ENCODE measurements at places on chromosomes 4 and X.

DNA sequence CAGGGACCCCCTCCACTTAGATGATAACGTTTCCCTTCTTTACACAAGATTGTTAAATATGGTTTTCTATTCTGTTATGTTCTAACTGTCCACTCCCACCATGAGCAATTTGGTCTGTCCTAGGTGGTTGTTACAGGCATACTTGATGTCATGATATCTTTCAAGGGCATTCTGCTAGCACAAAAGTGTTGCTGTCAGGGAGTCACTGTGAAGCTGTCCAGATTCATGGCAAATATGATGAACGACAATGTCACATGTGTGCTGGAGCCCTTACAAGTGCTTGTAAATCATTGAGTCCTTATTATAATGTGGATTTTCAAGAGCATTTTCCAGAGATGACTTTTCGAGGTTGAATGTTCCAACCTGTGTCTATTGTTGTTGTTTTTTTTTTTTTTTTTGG lies 1250.7 kb upstream of the PRKX start:
- DNase-seq = no peak

DNA sequence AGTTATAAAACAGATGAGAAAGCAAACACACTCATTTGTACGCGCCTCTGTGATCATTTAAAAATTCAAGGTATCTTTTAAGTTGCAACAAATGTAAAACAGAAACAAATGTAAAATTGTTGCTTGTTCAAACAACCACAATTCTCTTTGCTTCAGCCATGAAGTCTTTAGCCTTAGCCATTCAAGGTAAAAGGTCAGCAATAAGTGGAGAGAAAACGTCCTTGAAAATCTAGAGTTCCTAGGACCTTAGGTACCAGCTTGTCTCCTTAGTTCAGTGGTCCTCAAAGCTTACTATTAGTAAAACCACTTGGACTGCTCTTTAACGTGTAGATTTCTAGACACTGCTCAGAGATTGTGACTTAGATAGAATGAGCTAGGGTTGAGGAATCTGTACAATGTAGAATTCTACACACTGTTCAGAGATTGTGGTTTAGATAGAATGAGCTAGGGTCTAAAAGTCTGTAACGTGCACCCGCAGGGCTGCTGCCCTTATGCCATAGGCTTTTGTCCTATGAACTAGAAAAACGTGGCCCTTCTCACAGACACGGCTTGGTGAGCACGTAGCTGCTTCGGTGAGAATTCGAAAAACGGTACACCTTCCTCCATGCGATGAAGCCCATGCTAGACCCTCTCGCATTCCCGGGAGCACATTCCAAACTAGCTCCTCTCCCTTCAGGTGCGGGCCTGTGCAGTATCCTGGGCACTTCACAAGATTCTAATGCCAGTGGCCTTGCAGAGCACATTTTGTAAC lies 1.7 kb downstream of the PLAC8 start:
- no peak for DNase-seq

- DNase-seq = no peak
These were observed 21.8 kb downstream of the RAI2 start for GRCh38 chrX:17839269-17839668.

- no peak for DNase-seq
These were observed 72.8 kb downstream of the SMIM20 start for GRCh38 chr4:25986807-25987206.

DNA sequence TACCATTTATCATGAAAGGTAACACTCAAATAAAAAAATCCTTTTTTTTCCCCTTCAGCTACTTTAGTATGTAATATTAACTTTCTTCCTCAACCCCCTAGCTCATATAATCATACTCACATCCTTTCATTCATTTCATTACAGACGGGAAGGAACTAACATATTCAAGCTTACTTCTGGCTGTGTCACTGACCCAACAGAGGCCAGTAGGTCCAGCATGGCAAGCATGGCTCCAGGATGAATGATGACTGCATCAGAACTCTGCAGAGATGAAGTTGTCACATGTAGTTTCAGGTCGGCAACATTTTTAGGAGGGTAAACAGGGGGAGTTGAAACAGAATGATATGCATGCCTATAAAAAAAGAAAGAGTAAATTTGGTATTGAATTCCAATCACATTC lies 163.4 kb downstream of the WDFY3 start:
- no peak for DNase-seq

GRCh38 chr4:3304831-3305609 lies 12.2 kb downstream of the RGS12 start:
- no peak for DNase-seq

DNA sequence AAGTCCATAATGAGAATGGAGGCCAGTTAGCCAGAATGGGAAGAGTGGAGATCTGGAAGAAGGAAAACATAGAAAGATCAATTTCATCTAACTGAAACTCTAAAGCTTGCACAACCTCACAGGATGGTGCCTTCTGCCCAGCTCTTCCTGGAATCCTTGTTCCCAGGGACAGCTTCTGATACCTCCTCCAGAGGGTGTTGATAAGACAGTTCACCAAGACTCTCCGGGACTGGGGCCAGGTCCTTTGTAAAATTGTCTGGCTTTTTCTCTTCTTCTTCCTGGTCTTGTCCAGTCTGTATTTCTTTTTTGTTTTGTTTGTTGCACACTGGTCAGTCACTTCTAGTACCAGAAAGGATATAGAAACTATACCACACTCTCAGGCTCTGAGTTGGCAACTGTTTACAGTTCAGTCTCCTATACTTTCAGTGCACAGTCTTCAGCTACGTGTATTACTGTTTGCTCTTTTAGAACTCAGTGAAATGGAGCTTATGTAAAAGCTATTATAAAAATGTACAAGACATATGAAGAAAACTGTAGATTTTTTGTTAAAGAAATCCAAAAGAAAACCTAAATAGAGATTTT lies 142.8 kb upstream of the RPL34 start:
- DNase-seq = no peak

GRCh38 chr4:98283219-98284189 lies 22.3 kb downstream of the RAP1GDS1 start:
- DNase-seq = no peak

- DNase-seq = no peak
These were observed 56.8 kb downstream of the TSPAN7 start for GRCh38 chrX:38618180-38618579.

GRCh38 chr4:121199742-121200561 lies 35.8 kb upstream of the TNIP3 start:
- no peak for DNase-seq

DNA sequence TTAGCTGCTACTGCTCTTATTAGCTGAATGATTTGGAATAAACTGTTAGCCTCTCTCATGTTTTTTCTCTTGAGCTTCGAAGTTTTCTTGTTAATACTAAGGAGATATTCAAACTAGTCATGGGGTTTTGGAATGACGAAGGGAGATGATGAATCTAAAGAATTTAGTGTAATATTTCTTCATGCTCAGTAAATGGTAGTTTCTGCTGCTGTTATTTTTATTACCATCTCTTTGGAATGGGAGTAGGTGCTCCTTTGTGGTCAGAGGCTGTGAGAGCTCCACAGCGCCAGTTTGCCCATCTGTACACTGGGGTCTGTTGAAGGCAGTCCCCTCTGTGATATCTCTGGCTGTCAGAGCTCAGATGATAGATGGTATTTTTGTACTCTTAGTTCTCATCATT lies 33.7 kb downstream of the HTT start:
- no peak for DNase-seq

DNA sequence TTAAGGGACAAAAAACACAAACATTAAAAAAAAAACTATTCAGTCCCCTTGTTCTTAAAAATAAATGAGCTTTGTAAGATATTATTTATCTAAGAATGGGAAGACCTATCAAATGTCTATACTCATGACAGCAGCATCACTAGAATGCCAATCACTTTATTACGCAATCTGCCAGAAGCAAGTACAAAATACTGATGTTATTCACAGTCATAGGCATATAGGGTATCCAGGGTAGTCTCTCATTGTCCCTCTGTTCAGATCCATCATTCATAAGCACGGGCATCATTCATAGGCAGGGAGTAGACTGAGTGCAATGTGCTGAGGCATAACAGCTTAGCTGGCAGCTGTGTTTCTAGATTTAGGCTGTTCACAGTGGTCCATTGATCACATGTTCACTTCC lies 109.1 kb downstream of the EPHA5 start:
- DNase-seq = no peak

DNA sequence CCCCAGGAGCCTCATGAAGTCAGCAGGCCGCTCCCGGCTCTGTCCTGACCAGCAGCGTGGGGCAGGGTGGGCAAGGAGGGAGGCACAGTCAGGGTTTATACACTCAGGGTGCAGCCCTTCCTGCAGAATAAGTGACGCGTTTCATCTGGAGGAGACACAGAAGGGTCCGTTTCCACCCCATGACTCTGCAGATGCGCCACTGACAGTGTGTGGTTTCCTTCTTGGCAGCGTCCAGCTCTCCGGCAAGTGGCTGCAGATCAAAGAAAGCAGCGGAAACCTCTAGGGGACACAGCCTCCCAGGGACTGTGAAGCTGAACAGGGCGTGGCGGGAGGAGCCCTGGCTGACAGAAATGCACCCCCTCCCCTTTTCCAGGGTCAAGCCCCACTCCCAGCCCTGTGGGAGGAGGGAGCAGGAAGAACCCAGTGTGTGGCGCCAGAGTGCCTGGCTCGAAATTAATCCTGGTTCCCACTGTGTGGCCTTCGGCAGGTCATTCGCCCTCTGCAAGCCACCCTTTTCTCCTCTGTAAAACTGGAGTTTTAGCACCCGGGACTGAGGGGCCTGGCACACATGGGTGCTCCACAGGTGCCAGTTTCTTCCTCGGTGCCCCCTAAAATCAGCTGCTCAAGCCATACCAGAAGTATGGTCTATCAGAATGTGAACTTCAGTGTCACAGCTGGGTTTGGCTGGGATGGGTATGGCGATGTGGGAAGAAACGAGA lies 17.3 kb upstream of the TBC1D14 start:
- no peak for DNase-seq

DNA sequence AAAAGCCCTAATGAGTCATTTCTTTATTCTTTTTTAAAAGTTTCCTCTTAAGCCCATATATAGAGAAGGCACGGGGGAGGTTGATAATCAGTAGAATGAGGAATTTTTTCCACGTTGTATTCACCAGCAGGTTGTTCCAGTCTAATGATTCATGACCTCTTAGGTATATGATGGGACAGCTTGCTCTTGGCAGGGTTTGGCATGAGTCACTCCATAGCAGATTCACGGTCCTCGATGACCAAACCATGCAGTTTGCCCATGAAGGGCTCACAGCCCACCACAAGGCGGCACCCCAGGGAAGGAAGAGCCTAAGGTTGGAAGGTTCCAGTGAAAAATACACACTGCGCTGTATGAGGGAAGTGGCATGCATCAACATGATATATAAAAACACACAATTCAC lies 623.8 kb upstream of the DIPK2B start:
- peak; percentile 89 for DNase-seq

DNA sequence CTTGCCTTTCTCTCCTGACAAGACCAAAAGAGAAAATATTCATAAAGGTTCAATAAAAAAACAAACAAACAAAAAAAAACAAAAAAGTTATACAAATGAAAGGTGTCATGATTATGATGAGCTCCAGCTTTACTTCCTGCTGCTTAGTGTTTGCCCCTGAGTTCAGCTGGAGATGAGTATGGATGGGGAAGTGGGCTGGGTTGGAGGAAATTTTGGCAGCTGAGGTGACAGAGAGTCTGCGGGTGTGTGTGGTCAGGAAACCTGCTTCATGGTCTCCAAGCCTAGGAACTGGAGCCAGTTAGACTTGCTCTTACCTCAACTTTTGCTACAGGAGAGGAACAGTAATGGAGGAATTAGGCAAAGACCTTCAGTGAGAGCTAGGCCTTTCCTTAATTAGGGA lies 4.3 kb upstream of the CYSLTR1 start:
- DNase-seq = no peak

DNA sequence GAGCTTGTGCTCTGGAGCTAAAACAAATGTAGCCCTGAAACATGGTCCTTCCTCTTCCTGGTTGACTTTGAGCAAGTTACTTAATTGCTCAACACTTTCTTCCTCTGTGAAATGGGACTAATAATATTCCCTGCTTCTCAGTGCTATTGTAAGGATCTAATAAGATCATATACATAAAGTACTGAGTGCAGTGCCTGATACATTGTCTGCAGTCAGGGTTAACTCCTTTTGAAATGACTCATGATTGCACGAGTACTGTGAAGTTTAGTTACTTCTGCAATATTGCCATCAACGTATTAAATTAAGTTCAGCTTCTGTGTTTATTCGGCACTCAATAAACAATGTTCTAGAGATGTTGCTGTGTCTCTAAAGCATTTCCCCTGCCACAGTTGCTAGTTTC lies 91.8 kb upstream of the HPRT1 start:
- no peak for DNase-seq

DNA sequence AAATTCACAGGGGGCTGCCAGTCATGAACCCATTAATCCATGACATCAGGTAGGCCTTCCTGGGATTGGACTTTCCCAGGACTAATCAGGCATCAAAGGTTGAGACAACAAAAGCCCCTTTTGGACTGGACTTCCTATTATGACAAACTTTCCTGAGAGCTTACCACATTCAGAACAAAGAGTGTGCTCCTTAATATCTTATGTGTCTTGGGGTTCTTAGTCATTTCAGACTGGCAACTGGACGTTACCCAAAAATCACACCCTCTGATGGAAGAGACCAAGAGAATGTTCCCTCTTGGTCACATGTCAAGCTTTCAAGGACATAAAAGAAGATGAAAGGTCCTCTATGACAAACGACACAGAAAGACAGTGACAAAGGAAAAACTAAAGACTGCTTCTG lies 31.6 kb upstream of the PPP1R2C start:
- DNase-seq = no peak

DNA sequence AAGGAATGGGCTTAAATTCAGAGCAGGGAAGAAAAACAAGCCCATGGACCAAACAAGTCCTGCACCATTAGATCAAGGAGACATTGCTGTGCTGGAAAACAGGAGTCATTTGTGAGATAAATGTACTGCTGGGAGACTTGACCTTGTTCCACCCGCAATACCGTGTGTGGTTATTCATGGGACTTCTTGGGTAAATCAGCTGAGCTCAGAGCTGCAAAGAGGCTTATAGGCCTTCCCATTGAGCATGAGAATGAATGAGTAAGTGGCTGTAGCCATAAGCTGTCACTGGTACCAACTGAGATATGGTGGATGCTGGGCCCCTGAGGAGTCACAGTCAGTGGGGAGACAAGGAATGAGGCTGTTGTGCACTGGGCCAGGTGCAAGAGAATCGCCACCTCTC lies 2.3 kb upstream of the CYTL1 start:
- DNase-seq = no peak

All from RWPE2 (cell line).